ENCODE measurements at places on chromosomes 13 and 19.

- DNase-seq, result no peak
Measured at GRCh38 chr13:43515531-43515930, 271.2 kb downstream of the ENOX1 start.

GRCh38 chr19:48121909-48122371 is 11.3 kb upstream of the PLA2G4C start:
- no peak for DNase-seq

GRCh38 chr13:71621174-71622124 is 245.6 kb downstream of the DACH1 start:
- DNase-seq, result no peak

- DNase-seq, result no peak
Measured at GRCh38 chr19:2014731-2015607, 545 bp downstream of the BTBD2 start.

GRCh38 chr19:21023901-21024300 is 3.4 kb downstream of the ZNF430 start:
- no peak for DNase-seq

Data from right hindlimb (tissue), 1 donor.